Activated T-cell treated with anti-CD3 and anti-CD28 coated beads, Interleukin-2, amount 50 U/mL, for 1 hour (primary cell): ENCODE measurements at places on chromosomes 5 and 9.

DNA sequence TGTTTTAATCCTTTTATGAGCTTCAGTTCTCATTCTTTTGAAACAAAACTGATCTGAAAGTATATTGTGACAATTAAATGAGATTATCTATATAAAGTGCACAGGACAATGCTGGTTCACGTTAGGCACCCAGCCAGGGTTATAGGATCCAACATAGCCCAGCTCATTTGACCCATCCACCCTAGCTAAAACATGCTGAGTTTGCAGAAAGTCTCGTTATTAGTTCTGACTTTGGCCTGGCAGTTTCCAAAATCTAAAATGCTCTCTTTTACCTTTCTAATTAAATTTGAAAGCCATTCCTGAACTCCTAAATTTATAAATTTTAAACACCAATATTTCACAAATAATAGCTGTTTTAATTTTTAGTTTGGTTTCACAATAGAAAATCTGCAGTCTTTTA is 131.9 kb upstream of the PTPRD start:
- no peak for DNase-seq

DNA sequence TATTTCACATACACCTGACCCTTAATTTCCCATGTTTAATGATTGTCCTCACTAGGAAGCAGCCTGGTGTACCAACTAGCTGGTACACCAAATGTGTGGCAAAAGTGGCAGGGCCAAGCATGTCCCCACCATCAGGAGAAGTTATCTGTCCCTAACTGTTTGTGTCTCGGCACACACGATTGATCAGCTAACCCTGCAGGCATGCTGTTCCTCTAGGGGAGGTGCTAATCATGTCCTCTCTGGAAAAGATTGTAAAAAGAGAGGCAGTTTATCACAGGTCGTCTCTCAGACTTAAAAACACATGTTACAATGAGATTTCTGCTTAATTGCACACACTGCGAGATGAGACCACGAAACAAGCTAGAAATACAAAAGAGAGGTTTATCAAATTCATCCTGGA is 342.7 kb downstream of the DIRAS2 start:
- no peak for DNase-seq

DNA sequence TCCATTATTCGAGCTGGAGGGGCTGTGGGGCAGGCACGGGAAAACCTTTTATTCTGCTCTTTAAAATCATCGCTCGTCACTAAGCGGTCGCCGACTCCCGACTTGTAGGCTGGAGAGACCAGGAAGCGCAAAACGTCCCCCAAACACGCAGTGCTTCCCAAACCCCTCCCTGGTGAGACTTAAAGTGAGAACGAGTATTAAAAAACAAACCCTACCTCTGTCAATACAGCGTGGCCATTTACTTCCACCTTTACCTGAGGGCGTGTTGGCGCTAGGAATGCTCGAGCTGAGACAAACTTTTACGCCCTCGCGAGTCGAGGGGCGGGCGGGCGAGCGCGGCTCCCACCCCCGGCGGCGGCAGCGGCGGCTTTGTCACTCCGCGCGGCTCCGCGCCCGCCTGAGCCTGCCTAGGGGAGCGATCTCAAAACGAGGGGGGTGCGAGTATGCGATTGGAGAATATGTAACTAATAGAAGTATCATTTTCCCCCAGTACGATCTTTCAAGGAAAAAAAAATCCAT is at the start of gene NR2F1-AS1:
Gene NR2F1-AS1 (minus strand): TSS at position 293 of the 519 bp plus-strand sequence.
- no peak for DNase-seq

DNA sequence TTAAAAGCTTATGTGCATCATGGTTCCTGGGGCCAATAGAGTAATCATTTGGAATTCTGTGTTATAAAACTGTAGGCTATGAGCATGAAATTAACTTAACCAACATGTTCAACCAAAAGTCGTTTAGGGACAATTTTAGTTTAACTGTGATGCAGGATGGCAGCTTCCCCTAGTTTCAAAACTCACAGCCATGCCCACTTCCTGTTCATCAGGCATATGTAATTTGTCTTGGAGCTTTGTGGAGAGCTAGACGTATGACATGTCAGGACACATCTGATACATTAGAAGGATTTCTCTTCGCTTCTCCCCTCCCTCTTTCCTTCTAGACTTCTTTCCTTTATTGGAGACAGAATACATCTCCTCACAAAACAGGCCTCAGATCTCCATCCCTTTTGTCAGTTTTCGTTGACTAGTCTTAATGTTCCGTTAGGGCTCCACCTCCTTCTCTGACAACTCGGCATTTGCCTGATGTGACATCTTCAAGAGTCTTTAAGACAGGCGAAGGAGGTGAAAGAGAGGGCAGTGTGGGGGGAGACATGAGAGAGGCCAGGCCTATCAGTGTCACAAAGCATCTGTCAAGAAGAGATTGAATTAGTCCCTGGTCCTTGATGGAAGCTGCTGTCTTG is 176.0 kb downstream of the MSX2 start:
- DNase-seq = no peak

DNA sequence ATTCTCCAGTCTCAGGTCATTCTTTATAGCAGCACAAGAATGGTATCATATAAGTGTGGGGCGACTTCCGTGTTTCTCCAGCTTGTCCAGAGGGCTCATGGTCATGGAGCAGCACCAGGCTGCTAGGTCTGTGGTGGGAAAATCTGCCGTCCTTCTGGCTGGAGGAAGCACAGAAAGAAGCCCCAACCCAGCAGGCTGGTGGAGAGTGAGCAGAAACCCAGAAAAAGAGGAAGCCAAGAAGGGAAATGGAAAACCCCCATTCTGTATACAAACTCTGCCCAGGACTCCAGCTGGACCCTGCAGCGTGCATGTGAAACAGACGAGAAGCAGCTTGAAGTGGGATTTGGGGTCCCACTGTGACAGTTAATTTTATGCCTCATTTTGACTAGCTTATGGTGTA is 34.3 kb upstream of the OLFM1 start:
- DNase-seq = no peak

GRCh38 chr9:97188545-97188944 is 118.9 kb upstream of the CCDC180 start:
- DNase-seq = no peak

GRCh38 chr5:180120237-180121101 is 48.9 kb upstream of the RNF130 start:
- no peak for DNase-seq

DNA sequence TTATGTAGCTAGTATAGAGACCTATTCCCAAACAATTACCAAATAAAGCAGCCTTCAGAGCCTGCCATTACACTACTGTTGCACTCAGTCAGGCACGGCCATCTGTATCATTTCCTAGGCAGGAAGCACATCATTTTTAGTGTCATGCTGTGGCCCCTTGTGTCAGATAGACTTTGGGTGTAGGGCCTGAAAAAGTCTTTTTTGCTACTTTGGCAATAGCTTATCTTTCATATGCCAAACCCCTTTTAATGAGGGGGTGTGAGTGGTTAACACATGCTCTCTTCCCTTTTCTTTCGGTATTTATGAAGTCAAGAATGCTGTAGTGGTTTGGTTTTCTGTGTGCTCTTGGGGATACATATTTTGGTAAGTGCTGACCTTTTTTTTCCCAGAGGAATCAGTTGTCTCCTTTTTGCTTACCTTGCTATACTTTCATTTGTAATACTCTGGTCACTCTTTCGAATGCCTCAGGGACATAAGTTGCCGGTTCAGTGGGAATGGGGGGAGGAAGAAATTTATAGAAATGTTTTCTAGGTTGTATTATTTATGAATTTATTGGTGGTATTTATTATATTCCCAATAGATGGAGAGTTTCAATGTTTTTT is 209.8 kb downstream of the CSNK1G3 start:
- DNase-seq = no peak

DNA sequence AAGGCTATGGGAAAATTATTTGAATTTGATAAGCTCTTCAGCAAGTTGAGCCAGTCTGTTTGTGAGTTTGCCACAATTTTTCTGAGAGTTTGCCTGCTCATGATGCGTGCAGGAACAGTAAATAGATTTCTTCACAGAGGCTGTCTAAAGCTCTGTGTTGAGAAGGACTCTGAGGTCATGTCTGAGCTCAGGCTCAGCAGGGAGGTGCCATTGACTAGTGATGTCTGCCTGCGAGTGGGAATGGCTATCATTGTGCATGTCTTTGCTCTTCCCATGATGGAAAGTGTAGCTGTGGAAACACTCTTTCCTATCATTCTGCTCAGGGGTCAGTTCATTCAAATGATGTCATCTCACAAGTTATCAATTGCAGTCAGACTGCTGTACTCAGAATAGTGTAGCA is 142.8 kb downstream of the RASEF start:
- no peak for DNase-seq

DNA sequence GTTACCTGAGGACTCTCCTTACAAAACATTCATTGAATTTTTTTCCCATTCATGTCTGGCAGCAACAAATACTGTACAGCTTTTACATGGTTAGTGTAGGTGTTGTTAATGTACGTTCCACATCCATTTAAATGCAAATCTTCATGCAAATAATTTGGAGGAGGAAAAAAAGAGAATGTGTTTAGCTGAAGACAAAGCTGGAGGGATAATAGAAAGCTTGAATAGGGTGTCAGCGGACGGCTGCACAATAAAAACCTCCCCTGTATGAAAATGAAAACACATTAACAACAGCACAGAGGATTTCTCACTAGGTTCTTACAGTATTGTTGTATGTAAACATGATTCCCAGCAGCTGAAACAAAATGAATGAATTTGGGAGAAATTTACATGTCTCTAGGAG is 231.5 kb downstream of the ZNF608 start:
- no peak for DNase-seq

GRCh38 chr5:178399701-178400095 is 167.1 kb upstream of the PHYKPL start:
- no peak for DNase-seq

DNA sequence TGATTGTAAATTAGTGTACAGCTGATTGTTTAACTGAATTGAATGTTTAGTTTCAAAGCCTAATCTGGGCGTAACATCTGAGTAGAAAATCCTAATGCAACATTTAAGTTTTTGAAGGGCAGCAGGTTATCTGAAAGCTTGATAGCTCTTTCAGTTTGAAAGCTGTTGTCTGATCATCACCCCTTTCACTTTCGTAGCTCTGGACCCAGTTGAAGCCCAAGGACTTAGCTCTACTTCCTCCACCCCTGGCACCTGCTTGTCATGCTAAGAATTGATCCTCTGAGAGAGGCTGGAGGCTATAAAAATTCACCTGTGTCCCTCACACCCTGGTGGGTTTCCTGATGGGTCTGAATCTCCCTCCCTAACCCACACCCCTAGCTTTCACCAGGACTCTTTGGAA is 86.0 kb downstream of the ZFAND5 start:
- DNase-seq = no peak

DNA sequence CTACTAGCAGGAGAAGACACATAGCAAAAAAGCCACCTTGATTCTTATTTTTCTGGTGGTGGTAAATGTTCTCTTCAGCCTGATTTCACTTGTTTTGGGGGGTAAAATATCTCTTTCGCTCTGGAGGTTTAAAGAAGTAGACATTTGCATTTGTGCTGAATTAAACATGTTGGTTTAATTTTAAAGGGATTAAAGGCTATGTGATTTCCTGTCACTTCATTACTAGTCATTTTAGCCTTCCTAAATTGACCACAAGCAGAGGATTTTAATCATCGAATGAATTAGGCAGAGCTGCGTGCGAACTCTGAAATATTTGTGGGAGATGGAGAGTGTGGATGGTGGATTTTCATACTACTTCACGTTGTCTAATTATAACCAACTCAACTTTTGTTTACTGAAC is 4.8 kb downstream of the RASGRF2 start:
- DNase-seq = no peak

DNA sequence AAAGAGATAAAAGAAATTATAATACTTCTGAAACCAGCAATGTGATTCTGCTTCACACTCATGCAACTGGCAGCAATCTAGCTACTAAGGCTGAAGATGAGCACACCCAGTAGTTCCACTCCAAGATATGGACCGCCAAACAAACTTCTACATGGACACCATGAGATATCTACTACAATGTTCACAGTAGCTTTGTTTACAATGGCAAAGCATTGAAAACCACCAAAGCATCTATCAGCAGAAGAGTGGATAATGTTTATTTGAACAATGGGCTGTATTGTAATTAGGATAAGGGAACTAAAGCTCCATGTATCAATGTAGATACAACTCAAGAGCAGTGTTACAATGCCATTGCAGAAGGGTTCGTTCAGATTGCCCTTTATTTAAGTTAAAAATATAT is 91.2 kb upstream of the ERBIN start:
- DNase-seq = no peak

DNA sequence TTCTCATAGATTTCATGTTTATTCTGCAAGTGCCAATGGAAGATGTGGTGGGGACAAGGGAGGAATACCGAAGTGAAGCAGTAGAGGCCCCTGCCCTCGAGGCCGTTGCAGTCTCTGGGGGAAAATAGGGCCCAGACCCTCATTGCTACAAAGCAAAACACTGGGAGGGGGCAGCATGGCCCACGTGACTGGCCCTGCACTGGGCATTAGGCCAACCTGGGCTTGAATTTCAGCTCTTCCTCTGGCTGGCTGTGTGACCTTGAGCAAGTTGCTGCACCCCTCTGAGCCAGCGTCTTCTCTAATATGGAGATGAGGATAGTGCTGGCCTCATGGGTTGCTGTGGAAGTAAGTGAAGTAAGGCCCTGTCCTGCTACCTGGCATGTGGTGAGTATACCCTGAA is 709 bp upstream of the SYNPO start:
- DNase-seq = no peak

DNA sequence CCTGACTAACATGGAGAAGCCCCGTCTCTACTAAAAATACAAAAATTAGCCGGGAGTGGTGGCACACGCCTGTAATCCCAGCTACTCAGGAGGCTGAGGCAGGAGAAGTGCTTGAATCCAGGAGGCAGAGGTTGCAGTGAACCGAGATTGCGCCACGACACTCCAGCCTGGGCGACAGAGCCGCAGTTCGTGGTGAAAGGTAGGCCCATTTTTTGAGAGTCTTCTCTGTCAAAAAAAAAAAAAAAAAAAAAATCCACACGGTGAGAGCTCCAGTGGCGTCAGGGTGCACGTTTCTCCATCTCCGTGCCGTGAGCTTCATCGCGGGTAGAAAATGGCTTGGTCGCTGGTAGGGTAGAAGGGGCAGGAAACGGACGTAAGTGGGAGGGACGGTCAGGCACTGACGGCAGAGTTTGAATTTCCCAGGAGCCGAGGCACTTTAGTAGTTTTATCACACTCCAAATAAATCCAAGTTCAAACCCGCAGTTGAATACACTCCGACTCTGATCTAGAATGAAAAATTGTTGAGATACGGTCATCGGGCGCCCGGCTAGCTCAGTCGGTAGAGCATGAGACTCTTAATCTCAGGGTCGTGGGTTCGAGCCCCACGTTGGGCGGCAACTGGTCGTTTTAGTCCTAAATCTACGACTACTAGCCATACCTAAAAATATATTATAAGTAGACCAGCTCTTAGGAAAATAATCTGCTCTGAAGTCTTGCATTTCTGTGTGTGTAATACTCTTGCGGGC is 2.4 kb upstream of the TRIM7 start:
- DNase-seq = peak; percentile 71

GRCh38 chr9:90508940-90509339 is 133.7 kb downstream of the DIRAS2 start:
- no peak for DNase-seq

- no peak for DNase-seq
Measured at GRCh38 chr5:143316844-143317631, 86.4 kb downstream of the NR3C1 start.

GRCh38 chr9:134132208-134132870 is 3.5 kb upstream of the WDR5 start:
- DNase-seq = no peak
